ENCODE measurements at places on chromosomes 16 and 17. TPM values are rescaled to one million over a fixed set of nuclear protein-coding genes. Genes with fewer than 3 reads are reported as not detected.

OR4D1 gene
- 0.10 TPM for total RNA-seq

- H3K4me1 ChIP-seq: no peaks in the 10 kb centered on the region
- H3K27ac ChIP-seq: no peak overlapping the region
- peaks cover 3% of the 10 kb centered on the region for H3K27me3 ChIP-seq
- no peaks in the 10 kb centered on the region for H3K36me3 ChIP-seq
- DNase-seq: no peak
Observed at GRCh38 chr17:74128456-74129211, 74.8 kb upstream of the RPL38 start.

DNA sequence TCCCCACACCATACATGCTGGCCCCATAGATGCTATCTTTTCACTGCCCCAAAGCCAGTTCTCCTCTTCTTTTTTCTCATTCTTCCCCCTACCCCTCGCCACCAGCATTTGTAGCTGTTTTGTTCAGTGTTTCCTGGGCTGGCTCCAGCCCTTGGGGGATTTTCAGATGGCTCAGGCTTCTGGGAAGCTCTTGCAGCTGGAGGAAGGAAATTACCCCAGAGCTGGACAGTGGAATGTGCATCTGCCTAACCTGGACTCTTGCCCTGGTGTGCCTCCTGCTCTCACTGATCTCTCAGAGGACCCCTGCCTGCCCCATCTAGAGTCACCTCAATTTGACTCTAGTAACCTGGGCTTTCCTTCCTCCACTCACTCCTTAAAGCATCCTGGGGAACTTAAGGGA, 82.8 kb downstream of the MYH13 start:
- peaks cover 3% of the 10 kb centered on the region for H3K27me3 ChIP-seq
- no peak overlapping the region for H3K27ac ChIP-seq
- H3K4me1 ChIP-seq: no peaks in the 10 kb centered on the region
- H3K4me3 ChIP-seq: no peak overlapping the region
- DNase-seq: no peak
- no peaks in the 10 kb centered on the region for H3K36me3 ChIP-seq

DNA sequence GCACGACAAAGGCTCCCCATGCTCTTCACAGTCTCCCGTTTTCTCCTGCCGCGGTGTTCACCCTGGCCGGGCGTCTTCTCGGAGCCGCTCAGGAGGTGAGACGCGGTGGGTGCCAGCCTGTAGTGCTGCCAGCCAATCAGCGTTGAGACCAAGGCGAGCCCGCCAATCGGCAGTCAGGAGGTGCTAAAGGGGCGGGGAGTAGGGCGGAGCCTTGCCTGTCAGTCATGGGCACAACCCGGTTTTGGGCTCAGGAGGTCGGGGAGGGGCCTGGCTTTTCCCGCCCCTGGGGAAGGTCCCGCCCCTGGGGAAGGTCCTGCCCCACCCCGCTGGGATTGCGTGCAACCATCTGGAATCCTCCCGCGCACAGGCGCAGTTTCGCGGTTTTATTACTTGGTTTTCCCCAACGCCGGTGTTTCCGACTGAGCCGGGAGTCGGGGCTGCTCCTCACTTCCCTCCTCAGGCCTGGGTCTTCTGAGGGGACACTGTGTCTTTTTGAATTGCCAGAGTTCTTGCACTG, at the start of gene PRDM7:
PRDM7 (minus strand) TSS at position 92 of the 517 bp plus-strand sequence. CDS start 1,421 bp downstream, outside the sequence.
- H3K4me1 ChIP-seq: peaks cover 33% of the 10 kb centered on the region
- H3K4me3 ChIP-seq: peak within 1 kb of the TSS; percentile 80
- peak; percentile 95 for DNase-seq
- H3K36me3 ChIP-seq: no peaks in the 10 kb centered on the region
- H3K27me3 ChIP-seq: peaks cover 15% of the 10 kb centered on the region
- H3K27ac ChIP-seq: peak within 1 kb of the TSS; percentile 79

DNA sequence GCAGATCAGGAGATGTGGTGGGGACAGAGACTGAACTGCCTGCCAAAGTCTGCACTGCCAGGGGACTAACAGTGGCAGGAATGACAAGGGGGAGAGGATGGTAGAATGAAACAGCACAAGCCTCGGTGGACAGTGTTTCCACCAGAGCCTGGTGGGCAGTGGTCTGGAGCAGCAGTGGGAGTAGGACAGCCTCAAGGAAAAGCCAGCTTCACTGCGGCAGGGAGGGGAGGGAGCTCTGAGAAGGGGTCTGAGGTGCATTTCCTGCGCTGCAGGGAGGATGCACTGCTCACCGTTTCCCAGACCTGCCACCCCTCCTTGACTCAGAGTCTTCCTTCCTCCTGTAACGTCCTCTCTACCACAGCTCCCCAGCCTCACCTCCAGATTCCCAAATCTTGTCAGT, 33.8 kb downstream of the MARCHF10 start:
- H3K4me1 ChIP-seq: no peaks in the 10 kb centered on the region
- H3K27ac ChIP-seq: no peak overlapping the region
- DNase-seq: no peak
- no peak overlapping the region for H3K4me3 ChIP-seq
- H3K27me3 ChIP-seq: peaks cover 10% of the 10 kb centered on the region

DNA sequence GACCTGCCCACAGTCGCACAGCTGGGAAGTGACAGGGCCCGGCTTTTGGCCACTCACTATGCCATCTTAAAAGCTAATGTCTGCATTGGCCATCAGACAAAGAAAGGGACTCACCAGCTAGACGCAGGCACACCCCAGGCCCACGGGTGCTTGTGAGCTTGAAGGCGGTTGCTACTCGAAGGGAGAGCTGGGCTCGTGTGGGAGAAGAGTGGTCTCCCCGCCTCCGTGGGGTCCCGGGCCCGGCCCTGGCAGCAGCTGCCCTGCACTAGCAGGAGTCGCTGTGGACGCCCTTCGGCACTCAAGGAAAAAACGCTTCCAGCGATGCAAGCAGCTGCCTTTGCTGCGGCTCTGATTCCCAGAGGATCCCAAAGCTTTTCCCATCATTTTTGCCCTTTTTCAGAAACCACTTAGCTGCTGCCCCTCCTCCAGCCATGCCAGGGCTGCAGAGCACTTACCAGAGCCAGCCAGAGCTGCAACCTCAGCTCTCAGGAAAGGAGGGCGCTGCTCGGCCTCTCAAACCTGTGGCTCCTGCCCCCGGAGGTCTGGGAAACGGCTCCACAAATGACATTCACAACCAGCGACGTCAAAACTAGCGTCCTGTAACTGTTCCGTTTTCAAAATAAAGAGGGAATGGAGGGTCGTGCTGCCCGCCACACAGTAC, 12.3 kb downstream of the TRPV1 start:
- DNase-seq: no peak
- H3K4me1 ChIP-seq: no peaks in the 10 kb centered on the region
- no peaks in the 10 kb centered on the region for H3K36me3 ChIP-seq
- H3K27ac ChIP-seq: no peak overlapping the region

TLCD3B gene
- total RNA-seq: 1.6 TPM

GRCh38 chr17:64686705-64687104, 24.6 kb upstream of the SMURF2 start:
- H3K27ac ChIP-seq: no peak overlapping the region
- H3K36me3 ChIP-seq: no peaks in the 10 kb centered on the region
- no peak for DNase-seq
- peaks cover 2% of the 10 kb centered on the region for H3K27me3 ChIP-seq

NPIPA8 gene
- total RNA-seq: 0.44 TPM

ATP1B2 gene
- total RNA-seq: 0.54 TPM

GRCh38 chr16:19315889-19316433, 30.4 kb downstream of the CLEC19A start:
- no peak overlapping the region for H3K4me3 ChIP-seq
- no peaks in the 10 kb centered on the region for H3K36me3 ChIP-seq
- no peak overlapping the region for H3K27ac ChIP-seq
- H3K4me1 ChIP-seq: no peaks in the 10 kb centered on the region
- peaks cover 2% of the 10 kb centered on the region for H3K27me3 ChIP-seq

DHRS7C gene
- total RNA-seq: not detected

GRCh38 chr17:8985054-8985701, 19.7 kb upstream of the PIK3R5 start:
- H3K27me3 ChIP-seq: peaks cover under 1% of the 10 kb centered on the region
- H3K4me3 ChIP-seq: no peak overlapping the region
- no peak overlapping the region for H3K27ac ChIP-seq
- H3K36me3 ChIP-seq: peaks cover 3% of the 10 kb centered on the region

GRCh38 chr17:82097184-82097918, 685 bp downstream of the FASN start:
- H3K4me1 ChIP-seq: no peaks in the 10 kb centered on the region
- H3K27ac ChIP-seq: peak overlapping the region; percentile 72
- peaks cover 11% of the 10 kb centered on the region for H3K36me3 ChIP-seq
- peak overlapping the region; percentile 82 for H3K4me3 ChIP-seq

GRCh38 chr16:81866820-81867440, 87.8 kb downstream of the PLCG2 start:
- no peak overlapping the region for H3K4me3 ChIP-seq
- no peak overlapping the region for H3K27ac ChIP-seq
- peaks cover 3% of the 10 kb centered on the region for H3K36me3 ChIP-seq
- no peak for DNase-seq

DNA sequence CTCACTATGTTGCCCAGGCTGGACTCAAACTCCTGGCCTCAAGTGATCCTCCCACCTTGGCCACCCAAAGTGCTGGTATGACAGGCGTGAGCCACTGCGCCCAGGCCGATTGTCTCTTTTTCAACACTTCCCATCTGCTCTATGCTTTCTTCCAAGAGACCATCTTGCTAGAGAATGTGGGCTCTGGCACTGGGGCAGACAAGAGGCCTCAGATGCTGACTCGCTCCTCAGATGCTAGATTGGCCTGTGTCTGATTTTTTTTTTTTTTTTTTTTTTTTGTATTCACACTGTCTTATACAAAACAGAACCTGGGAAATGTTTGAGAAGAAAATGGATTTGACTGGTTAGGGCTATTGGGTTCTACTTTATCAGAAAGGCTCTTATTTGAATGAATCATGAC, 58.2 kb downstream of the CYB5D2 start:
- DNase-seq: no peak
- H3K4me3 ChIP-seq: no peak overlapping the region
- H3K4me1 ChIP-seq: peaks cover 7% of the 10 kb centered on the region
- H3K36me3 ChIP-seq: peaks cover 39% of the 10 kb centered on the region

DNA sequence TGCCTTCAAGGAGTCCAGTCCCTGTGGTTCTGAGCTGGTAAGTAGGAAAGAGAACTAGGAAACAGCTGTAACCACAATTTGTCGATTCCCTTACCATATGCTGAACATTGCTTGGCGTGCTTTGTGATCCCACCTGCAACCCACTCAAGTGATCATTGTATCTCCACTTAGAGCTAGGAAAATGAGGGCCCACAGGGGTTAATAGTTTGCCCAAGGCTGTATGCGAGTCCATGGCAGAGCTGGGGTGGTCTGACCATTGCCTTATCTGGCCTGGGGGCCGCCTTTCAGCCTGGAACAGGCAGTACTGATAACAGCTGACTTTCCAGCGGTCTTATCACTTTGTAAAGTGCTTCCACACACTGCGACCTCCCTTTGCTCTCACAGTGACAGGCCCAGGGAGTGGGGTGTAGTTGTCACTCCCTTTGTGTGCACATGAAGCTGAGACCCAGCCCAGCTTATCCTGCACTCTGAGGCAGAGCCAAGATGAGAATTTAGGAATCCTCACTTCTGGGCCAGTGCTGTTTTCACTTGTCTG, 9.8 kb downstream of the MYL4 start:
- H3K27ac ChIP-seq: no peak overlapping the region
- peaks cover 17% of the 10 kb centered on the region for H3K27me3 ChIP-seq
- H3K4me1 ChIP-seq: peaks cover 32% of the 10 kb centered on the region
- DNase-seq: no peak

- no peaks in the 10 kb centered on the region for H3K36me3 ChIP-seq
- H3K27ac ChIP-seq: no peak overlapping the region
- H3K27me3 ChIP-seq: no peaks in the 10 kb centered on the region
- no peak for DNase-seq
- no peak overlapping the region for H3K4me3 ChIP-seq
- H3K4me1 ChIP-seq: no peaks in the 10 kb centered on the region
Observed at GRCh38 chr16:60077861-60078260, 1343.7 kb upstream of the GOT2 start.

ABCC3 gene
- not detected for total RNA-seq

SGF29 gene
- total RNA-seq: 38.6 TPM

DNA sequence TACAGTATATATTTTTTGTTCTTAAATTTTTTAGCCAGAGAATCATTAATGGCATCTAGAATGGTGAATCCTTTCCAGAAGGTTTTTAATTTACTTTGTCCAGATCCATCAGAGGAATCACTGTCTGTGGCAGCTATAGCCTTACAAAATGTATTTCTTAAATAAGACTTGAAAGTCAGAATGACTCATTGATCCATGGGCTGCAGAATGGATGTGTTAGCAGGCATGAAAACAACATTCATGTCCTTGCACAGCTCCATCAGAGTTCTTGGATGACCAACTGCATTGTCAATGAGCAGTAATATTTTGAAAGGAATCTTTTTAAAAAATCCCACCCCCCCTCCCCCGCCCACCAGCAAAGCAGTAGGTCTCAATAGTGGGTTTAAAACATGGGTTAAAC, 51.4 kb downstream of the CACNG1 start:
- H3K36me3 ChIP-seq: peaks cover 25% of the 10 kb centered on the region
- peaks cover 13% of the 10 kb centered on the region for H3K4me1 ChIP-seq
- H3K27me3 ChIP-seq: no peaks in the 10 kb centered on the region
- no peak for DNase-seq
- H3K4me3 ChIP-seq: no peak overlapping the region
- H3K27ac ChIP-seq: no peak overlapping the region

DNA sequence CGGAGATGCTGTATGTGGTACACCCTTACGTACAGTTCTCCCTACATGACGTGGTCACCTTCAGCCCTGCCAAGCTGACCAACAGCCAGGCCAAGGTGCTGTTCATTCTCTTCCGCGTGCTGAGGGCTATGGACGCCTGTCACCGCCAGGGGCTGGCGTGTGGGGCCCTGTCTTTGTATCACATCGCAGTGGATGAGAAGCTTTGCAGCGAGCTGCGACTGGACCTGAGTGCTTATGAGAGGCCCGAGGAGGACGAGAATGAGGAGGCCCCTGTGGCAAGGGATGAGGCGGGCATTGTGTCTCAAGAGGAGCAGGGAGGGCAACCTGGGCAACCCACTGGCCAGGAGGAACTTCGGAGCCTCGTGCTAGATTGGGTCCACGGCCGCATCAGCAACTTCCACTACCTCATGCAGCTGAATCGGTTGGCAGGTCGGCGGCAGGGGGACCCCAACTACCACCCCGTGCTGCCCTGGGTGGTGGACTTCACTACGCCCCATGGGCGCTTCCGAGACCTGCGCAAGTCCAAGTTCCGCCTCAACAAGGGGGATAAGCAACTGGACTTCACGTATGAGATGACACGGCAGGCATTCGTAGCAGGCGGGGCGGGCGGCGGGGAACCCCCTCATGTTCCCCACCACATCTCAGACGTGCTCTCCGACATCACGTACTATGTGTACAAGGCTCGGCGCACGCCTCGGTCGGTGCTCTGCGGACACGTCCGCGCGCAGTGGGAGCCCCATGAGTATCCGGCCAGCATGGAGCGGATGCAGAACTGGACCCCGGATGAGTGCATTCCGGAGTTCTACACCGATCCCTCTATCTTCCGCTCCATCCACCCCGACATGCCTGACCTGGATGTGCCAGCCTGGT, 1.4 kb downstream of the WDR81 start:
- H3K27me3 ChIP-seq: no peaks in the 10 kb centered on the region
- peak overlapping the region; percentile 83 for H3K4me3 ChIP-seq
- peak overlapping the region; percentile 23 for H3K27ac ChIP-seq
- DNase-seq: no peak
- H3K4me1 ChIP-seq: peaks cover 28% of the 10 kb centered on the region

All from activated T-helper 1 cell treated with anti-CD3 and anti-CD28 coated beads, Interleukin-12 subunit alpha, Interleukin-12 subunit beta, Interleukin-2, Interleukin-4 antibody, amounts not matched to agents 30 ng/mL and 10 ng/mL and 1 ng/mL, durations not matched to agents 14 hours and 24 hours and 36 hours (primary cell).